ENCODE measurements at places on chromosomes 5 and 9.

- DNase-seq, result peak; percentile 20
Measured at GRCh38 chr5:76125888-76126287, 42.7 kb downstream of the SV2C start.

- DNase-seq, result no peak
Measured at GRCh38 chr9:15390201-15390600, 32.5 kb upstream of the SNAPC3 start.

GRCh38 chr5:145965804-145966203 is 29.4 kb downstream of the SH3RF2 start:
- DNase-seq, result no peak

DNA sequence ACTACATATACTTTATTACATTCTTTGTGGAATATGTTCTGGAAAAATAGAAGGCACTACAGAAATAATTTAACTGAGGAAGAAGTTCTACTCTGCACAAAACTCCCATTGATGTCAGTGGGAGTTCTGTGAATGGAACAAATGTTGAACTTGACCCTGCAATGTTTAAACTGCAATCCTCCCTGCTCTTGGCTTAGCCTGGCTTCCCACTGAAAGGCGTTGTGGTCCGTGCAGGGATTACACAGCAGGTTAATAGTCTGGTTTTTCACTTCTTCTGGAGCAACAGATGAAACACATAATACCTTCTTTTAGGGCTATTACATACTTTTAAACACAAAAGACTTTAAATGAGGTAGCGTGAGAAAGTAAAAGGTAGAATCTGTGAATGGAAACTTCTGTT is 12.9 kb upstream of the ERBIN start:
- DNase-seq, result peak; percentile 36

DNA sequence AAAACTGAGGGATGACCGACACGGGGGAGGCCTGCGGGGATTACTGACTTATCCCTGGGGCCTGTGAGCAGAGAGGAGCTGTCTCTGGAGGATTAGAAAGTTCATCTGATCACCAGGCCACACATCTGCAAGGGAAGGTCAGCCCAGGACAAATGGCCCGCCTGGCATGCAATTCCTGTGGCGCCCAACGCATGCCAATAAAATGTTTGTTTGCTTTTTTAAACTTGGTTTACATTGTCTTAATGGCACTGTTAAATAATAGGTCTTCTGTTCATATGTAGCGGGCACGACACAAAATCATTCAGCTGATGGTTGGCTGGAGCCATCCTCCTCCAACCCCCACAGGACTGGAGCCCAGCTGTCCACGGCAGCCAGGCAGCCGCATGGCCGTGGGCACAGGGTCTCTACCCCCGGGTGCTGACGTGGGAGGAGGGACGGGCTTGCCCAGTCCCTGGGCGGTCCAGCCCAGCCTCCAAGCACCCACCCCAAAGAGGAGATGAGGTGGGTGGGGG is 41.0 kb upstream of the SLC12A7 start:
- no peak for DNase-seq

- no peak for DNase-seq
Measured at GRCh38 chr5:38888041-38888440, 42.2 kb downstream of the OSMR start.

DNA sequence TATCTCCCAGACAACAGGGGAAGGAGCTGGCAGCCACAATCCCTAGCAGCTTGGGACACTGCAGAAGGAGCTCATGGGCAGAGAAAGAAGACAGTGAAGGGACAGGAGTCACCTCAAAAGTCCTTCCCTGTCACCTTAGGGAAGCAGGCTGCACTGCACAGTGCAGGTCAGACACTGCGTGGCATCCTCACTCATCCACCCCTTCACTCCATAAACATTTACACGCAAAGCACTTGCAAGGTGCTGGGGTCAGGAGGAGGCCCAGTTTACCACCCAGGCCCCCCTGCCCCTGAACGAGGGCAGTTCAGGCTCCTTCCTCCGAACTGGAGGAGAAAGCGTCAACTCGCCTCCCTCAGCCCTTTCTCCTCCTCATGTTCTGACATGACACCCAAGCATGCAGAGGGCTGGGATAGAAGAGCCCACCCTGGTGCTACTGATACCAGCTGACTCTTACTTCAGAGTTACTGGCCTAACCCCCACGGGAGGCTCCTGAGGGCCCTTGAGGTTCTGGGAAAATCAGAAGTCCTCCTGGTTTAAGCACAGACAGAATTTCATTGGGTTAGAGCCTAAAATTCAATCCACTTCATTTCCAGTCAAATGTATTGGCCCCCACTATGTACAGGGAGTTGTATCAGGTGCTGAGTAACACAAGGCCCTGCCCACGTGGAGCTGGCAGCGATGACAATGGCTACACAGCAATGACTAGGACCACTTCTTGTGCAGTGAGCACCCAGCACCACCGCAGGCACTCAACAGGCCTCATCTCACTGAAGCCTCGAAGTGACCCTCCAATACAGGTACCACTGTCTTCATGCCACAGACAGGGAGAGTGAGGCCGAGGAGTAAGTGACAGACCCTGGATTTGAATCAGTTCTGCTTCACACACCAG is 70.4 kb downstream of the RAPGEF1 start:
- no peak for DNase-seq

DNA sequence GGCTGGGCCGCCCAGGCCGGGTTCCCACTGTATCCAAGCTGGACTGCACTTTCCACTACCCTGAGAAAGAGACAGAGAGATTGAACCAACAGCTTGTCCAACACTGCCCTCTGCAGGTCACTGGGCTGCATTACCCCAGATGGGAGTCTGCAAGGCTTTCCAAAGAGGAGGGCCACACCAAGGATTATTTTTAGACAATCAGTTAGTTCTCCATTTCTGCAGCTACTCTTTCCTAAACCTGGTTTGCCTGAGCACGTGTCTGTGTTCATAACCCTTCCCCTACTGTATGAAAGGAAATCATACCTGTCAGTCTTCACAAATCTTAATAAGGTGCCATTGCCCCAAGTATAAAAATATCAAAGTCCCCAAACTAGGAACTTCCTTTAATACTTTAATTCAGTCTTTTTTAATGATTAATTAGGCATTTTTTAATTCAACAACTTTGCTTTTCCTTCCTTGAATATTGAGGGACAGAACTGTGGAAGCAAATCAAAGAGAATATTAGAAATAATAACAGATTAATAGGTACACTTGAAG is 13.4 kb upstream of the FGF1 start:
- DNase-seq, result peak; percentile 97

GRCh38 chr5:45288746-45289145 is 407.4 kb downstream of the HCN1 start:
- no peak for DNase-seq

- DNase-seq, result peak; percentile 76
Measured at GRCh38 chr9:13556656-13557055, 277.2 kb upstream of the MPDZ start.

GRCh38 chr5:120615967-120616645 is 152.0 kb downstream of the PRR16 start:
- DNase-seq, result no peak

- no peak for DNase-seq
Measured at GRCh38 chr9:6078382-6079105, 63.1 kb upstream of the RANBP6 start.

DNA sequence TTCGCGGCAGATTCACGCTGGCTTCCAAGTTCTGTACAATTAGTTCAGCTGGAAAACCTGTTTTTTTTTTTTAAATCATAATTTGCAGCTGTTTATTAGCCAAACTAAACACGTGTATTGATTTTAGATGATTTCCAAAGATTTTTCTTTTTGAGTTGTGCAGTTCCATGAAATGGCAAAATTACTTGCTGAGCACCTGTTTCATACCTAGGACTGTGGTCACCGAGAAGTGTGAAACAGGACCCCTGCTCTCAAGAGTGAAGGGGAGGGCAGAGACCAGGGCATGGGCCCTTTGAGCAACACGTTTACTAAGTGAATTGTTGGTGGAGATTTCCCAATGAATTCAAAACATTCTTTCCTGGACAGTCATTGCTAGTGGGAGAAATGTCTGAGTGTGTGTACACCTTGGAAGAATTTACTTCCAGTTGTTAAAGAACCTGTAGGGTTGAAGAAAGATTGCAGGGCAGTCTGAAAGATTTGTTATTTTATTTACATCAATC is 688 bp downstream of the SNX24 start:
- peak; percentile 21 for DNase-seq

DNA sequence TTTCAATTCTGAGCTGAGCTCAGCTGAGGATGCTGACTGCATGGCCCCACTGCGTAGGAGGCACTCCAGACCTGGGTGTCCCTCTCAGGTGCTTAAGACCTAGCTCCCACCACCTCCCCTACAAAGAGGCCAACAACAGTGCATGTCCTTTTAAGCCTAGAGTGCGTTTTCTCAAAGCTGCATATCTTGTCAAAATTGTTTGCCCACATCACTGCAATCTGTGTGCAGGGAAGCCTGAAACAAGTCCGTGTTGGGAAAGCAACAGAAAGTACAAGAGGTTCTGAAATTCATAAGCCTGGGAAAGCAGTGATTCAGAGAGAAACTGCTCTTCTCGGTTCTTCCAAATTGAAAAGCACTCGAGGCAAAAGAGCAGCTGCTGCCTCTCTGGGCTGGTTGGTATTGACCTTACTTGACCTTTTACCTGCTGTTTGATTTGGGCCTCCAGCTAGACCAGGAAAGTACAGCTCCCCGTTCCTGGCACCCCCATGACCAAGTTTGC is 238.4 kb downstream of the NR2F1-AS1 start:
- no peak for DNase-seq

DNA sequence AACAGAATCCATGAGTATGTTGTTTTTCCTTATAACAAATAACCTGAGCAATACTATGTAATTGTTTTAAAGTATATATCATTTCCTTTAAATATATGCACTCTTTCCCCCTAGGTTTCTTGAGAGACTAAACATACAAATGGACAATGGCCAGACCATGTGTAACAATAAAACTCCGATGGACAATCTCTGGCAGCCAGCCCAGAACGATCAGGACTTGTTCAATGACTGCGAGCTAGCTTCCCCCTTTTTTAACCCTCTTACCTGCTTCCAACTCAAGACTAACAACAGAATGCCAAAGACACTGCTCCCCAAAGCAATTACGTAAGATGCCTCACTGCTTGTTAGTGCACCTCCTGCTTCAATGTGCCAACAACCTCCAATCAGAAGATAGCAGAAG is 94.9 kb downstream of the HTR4 start:
- peak; percentile 50 for DNase-seq

DNA sequence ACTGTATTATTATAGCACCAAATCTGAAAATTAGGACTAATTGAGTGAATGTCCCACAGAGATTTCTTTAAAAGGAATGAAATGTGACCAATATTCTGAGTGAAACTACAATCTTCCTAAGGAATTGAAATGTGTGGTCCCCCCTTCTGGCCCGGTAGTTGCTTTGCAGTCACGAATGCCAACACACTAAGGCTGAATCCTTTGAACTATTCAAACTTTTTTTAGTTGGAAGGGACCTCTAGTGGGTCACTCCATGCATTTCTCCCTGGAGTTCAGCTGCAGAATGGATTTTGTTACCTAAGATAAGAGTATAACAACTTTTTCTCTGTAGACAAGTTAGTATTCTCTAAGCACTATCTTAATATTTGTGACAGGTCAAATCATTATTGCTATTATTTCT is 2.8 kb downstream of the CDH6 start:
- DNase-seq, result no peak

- DNase-seq, result no peak
Measured at GRCh38 chr9:125375820-125376219, 114.2 kb downstream of the GAPVD1 start.

- DNase-seq, result no peak
Measured at GRCh38 chr9:130024597-130024994, 18.4 kb downstream of the FNBP1 start.

DNA sequence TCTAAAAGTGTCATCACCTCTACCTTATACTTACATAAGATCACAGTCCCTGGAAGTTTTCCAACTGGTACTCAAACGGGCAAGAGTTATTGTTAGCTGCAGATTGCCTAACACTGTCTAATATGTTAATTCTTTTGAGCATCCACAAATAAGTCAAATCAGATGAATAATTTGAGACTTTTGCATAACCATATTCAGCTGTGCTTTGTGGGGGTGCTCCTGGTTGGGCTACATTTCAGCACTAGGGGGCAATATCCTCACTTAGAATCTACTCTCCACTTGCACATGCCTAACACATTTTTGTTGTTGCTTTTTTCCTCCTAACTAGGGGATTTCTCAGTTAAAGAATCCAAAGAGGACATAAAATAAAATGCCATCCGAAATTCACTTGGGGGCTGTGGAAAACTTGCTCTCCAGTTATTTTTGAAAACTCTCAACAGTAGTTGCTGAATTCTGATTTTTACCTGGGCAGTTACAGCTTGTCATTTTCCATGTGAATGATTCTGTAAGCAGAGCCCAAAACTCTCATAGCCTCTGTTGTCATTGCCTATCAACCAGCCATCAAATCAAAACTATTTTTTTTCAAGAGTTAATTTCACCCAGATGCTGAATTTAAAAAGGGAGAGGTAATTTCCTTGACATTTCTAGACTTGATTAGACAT is 71.5 kb downstream of the TRIM36 start:
- DNase-seq, result peak; percentile 46
